Stimulated activated CD8-positive, alpha-beta memory T cell treated with anti-CD3 and anti-CD28 coated beads, Interleukin-4, amount 100 ng/mL, for 4 hours (primary cell): ENCODE measurements at places on chromosomes 12 and 14.

DNA sequence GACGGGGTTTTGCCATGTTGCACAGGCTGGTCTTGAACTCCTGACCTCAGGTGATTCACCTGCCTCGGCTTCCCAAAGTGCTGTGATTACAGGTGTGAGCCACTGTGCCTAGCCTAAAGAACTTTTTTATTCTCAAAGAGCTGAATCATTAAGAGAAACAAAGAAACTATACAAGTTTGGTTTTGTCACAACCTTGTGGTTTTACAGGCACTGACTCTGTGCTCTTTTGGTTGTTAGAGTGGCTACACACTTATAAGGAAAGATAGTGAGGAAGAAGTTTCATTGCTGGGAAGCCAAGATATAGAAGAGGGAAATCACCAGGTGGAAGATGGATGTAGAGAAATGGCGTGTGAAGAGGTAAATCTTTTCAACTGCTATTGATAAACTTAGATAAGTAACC lies 10.1 kb upstream of the DNAH10 start:
- DNase-seq: no peak

DNA sequence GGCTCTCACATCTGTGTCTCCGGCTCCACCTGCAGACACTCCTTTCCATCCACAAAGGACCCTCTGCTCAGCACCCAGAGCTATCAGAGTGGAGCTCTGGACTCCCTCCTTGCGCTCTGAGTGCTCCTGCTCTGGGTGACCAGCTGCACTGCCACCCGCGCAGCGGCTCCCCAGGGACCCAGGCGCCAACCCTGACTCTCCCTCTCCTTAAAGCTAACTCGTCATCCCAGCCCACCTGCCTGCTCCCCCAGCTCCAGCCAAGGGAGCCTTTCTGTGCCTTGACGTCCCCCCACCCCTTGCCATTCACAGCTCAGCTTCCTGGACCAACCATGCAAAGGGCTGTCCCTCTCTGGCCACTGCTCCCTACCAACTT lies 99.0 kb downstream of the SETD3 start:
- no peak for DNase-seq

- no peak for DNase-seq
Measured at GRCh38 chr12:17215759-17216570, 610.0 kb upstream of the LMO3 start.

- DNase-seq: no peak
Measured at GRCh38 chr12:24467226-24467625, 481.7 kb downstream of the BCAT1 start.

DNA sequence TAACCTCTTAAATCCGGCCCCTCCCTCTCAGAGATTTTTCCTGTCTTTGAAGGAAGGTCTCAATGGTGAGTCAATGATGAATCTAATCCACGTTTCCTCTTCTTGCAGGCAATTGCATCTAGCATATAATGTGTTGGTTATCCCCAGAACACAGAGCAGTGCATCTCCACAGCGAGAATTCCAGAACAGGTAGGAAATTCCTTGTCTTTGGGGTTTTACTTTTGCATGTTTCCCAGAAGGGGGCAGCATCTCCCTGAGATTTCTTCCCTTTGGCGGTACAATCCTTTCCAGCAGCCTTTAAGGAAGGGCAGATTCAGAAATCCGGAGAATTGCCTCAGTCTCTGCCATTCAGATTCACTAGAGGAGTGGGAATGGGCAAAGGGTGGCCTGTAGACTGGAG lies 128.0 kb downstream of the KCNA5 start:
- DNase-seq: no peak

DNA sequence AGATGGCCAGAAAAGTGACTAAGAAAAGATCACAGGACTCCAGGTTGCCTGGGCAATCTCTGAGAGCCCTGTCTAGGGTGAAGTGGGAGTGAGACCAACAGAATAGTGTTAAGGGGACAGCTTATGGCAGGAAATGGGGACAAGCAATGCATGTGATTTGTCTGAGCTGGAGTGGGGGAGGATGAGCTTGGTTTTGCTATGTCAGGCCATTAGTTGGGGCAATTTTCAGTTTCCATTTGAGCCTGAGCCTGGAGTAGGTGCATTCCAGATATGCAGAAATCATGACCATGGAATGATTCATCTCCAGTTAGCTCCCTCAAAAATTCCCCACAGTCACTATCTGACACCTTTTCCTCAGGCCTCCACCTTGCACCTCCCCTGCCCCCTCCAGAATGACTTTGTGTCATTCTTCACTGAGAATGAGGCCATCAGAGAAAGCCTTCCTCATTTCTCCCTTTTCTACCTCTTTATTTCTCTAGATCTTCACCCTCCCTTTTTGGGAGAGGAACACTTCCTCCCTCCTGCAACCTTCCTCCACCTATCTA lies 150.9 kb upstream of the PLEKHG7 start:
- DNase-seq: no peak

- DNase-seq: no peak
Measured at GRCh38 chr12:79433465-79434072, 257.2 kb downstream of the PAWR start.

DNA sequence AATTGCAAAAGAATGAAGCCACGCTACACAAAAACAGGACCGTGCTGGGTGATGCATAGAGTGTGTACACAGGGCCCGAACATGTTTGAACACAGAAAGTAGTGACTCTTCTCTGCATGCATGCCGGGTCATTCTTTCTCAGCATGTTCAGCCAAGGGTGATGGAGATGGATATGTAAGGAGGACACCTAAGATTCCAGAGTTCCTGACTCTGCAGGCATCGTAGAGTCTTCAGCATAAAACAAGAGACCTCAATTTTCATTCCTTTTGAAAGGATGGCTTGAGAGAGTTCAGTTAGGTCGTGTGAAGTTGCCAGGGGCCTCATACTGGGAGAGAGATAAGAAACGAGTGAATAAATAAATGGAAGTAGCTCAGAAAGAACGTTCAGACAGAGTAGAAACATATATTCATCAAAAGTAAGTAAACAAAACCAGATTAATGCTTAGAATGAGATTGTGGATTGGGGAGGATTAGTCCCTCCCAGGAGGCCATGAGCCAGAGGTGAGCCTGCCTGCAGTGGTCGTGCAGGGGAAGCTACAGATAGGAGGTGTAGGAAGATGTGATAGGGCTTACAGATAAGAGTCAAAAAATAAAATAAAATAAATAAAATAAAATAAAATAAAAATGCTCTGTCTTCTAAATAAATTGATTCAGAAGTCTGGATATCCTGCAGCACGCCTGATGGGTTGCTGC lies 27.6 kb upstream of the SEL1L start:
- DNase-seq: no peak

DNA sequence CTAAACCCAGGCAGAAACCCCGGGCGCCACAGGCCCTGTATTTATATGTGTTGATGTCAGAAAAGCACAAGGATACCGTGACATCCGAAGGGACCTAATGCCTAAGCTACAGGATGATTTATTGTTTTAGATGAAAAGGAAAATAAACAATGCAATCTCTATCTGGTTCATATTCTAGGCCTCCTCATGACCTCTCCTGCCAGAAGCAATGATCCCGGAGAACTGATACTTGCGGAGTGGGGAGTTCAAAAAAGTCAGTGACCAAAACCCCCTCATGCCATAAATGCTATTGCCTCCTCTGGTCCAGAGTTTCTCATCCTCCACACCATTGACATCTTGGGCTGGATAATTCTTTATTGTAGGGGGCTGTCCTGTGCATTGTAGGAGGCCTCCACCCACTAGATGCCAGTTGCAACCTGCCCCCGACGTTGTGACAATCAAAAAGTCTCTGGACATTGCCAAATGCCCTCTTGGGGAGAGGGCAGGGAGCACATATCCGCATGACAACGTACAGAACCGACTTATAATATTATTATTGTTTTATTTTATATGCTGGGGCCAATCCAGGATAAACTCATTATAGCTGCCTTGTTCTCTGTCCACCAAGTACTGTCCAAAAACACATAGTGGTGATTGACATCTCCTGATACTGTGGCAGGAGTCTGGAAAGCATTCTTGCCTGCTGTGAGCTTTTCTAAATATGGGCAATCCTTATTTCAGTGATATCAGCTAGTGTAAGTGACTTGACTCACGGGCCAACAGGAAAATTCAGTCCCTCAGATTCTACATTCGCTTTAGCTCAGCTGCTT lies 1.1 kb upstream of the CSRP2 start:
- DNase-seq: no peak

DNA sequence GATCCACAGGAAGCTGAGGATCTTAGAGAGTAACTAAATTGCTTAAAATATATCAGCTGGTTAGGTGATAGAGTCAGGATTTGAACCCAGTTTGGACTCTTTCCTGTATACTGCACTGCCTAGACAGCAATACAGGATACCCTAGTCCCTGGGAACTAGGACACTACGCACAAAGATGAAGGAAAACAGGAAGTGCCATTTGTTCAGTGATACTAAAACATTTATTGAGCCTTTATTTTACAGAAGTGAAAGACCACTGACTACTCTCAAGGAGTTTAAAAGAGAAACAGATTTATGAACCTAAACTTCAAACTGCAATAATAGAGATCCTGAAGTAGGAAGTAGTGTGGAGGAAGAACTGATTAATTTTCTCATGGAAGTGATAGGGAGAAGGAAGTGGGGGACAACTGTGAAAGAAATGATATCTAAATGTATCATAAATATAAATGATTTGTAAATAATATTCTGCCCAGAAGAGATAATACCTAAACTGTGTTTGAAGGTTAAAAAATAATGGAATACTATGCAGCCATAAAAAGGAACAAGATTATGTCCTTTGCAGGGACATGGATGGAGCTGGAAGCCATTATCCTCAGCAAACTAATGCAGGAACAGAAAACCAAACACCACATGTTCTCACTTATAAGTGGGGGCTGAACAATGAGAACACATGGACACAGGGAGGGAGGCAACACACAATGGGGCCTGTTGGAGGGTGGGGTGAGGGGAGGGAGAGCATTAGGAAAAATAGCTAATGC lies 18.2 kb downstream of the MSRB3 start:
- DNase-seq: no peak

GRCh38 chr12:69105101-69105962 lies 134.0 kb upstream of the CPSF6 start:
- DNase-seq: no peak

GRCh38 chr14:22024137-22024536 lies 350.5 kb upstream of the OR4E1 start:
- no peak for DNase-seq

DNA sequence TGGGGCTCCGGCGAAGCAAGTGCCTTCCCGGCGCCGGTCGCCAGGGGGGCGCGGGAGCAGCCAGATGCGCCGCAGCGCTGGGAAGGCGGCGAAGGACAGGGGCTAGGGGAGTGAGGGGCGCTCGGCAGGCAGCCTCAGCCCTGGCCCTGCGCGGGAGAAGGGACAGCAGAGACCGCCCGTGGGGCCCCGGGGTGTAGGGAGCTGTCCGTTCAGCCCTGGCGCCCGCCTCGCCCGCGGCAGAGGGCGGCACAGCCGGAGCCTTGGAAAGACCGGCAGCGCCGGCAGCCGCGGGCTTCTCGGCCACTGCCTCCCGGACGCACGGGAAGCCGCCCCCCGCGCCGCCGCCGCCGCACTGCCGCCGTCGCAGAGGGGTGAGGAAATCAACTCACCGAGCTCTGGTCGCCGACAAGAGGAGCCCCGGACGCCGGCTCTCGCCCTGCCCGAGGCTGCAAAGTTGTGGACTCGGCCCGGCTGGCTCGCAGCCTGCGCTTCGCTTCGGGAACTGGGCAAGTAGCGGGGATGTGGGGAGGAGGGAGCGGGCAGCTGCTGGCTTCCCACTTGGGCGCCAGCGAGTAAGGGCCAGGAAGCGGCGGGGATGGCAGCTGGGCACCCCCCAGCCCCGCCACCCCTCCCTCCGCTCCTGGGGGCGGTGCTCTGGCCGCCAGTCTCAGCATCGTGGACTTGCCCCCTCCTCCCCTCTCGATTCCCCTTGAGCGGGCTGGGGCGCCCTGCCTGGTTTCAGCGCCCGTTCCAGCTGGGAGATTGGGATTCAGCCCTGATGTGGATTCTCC lies at the start of gene ZDHHC22:
TSS of gene ZDHHC22 (minus strand) at position 578 of the 791 bp plus-strand sequence. CDS start 2,053 bp downstream, outside the sequence.
- no peak for DNase-seq

GRCh38 chr12:13005649-13006048 lies 5.6 kb upstream of the HEBP1 start:
- no peak for DNase-seq

DNA sequence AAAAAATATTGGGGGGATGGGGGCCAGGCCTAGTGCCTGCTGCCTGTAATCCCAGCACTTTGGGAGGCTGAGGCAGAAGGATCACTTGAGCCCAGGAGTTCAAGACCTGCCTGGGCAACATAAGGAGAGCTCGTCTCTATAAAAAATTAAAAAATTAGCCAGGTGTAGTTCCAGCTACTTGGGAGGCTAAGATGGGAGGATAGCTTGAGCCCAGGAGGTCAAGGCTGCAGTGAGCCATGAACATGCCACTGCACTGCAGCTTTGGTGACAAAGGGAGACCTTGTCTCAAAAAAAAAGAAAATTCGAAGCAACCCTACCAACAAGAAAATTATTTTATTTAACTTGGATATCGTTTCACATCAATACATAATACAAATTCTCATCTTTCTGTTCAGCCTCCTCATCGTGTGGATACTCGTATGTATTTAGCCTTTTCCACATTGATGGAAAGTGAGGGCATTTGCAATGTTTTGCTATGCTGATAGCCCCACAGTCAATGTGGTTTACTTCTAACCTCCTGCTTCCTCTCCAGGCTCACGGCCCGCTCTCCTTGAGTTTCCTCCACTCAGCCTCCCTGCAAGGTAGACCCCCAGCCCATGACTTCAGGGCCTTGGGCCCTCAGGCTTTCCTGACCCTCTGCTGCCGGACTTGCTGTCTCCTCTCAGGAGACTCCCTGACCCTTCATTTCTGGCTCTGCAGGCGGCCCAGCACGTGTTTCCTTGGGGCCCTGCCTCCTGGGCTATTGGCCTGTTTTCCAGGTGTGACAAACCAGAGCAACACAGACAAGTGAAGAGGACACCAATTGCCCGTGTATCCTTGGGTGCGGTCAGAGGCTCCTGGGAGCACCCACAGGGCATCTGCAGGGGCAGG lies 54.8 kb downstream of the NFKBIA start:
- no peak for DNase-seq

- no peak for DNase-seq
Measured at GRCh38 chr12:6181583-6182278, 18.5 kb upstream of the CD9 start.

- no peak for DNase-seq
Measured at GRCh38 chr12:19482036-19482435, 42.7 kb downstream of the AEBP2 start.

DNA sequence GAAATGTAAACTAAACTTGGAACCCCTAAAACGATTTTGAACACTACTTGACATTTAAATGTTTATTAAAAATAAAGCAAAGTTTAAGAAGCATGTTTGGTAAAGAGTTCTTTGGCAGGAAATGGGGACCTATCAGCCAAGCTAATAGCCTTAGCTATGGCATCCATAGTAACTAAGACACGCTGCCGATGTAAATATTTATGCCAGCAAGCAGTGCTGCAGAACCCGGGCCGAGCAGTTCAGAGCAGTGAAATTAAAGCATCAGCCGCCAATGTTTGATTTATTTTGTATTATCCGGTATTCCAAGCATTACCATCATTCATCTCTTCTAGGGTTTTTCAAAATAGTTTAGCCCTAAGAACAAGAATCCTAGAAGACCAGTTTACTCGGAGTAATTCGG lies 61.6 kb downstream of the PPP2R5C start:
- no peak for DNase-seq
